ENCODE measurements at places on chromosomes 4 and X.

- no peak for DNase-seq
Observed at GRCh38 chrX:15114743-15115566, 154.9 kb downstream of the ASB9 start.

DNA sequence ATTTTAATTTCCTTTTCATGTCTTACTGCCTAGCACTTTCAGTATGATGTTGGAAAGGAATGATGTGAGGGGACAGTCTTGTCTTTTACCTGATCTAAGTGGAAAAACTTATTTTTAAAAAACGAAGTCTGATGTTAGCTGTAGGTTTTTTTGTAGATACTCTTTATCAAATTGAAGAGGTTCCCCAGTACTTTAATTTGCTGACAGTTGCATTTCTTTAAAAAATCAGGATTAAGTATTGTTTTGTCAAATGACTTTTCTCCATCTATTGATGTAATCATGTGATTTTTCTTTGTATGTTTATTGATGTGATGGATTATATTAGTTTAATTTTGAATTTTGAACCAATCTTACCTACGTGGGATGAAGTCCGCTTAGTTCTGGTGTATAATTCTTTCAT, 568.4 kb upstream of the AGA start:
- DNase-seq, result no peak

GRCh38 chrX:34875204-34875603, 67.4 kb upstream of the FAM47B start:
- DNase-seq, result no peak

GRCh38 chrX:630007-630611, 482 bp upstream of the SHOX start:
- DNase-seq, result no peak
